ENCODE measurements at places on chromosomes 2 and 18. TPM values are rescaled to one million over a fixed set of nuclear protein-coding genes. Genes with fewer than 3 reads are reported as not detected.

DNA sequence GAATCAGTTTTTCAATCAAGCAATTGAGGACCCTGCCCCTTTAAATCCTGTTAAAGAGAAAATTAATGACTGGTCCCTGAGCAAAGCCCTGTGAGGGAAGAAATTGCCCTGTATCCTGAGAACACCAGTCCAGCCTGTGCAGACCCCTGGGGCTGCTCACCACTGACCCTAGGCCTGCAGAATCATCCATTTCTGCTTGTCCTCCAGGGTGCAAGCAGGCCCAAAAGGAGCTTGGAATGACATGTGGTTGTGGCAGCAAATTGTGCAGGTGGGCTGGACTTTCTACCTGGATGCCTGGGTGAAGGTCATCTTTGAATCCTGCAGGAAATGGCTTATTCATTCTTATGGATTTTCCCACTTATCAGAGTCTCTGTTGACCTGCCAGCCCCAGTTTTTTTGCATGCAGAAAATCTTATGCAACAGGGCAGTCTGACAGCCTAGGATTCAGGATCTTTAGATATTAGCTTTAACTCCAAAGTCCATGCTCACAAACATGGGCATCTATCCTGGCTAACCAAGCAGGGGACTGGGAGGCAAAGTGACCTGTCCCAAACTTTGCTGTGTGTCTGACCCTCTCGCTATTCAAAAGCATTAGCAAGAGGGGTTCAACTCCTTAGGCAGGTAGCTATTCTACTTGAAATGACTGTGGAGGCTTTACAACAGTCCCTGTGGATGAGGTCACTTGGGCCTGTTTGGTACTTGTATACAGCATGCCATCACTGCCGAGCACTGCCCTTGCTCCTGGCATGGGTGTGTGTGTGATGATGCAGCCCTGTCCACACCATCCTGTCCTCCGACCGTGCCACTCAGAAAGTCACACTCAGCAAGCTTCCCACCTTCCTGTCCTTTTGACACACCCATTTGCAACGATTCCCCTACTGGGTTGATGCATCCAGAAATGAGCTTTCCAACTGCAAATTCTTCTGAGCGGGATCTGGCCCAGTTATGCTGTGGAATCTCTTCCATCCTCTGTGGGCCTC lies 85.3 kb downstream of the CAPN13 start:
- H3K4me3 ChIP-seq: no peak overlapping the region
- no peaks in the 10 kb centered on the region for H3K4me1 ChIP-seq
- H3K27ac ChIP-seq: no peak overlapping the region
- no peaks in the 10 kb centered on the region for H3K36me3 ChIP-seq
- H3K27me3 ChIP-seq: peaks cover 5% of the 10 kb centered on the region
- DNase-seq: no peak

- H3K27ac ChIP-seq: no peak overlapping the region
- H3K4me1 ChIP-seq: no peaks in the 10 kb centered on the region
- H3K4me3 ChIP-seq: no peak overlapping the region
- no peak for DNase-seq
- H3K27me3 ChIP-seq: no peaks in the 10 kb centered on the region
- no peaks in the 10 kb centered on the region for H3K36me3 ChIP-seq
These were observed 312.6 kb upstream of the VRK2 start for GRCh38 chr2:57733956-57734355.

DNA sequence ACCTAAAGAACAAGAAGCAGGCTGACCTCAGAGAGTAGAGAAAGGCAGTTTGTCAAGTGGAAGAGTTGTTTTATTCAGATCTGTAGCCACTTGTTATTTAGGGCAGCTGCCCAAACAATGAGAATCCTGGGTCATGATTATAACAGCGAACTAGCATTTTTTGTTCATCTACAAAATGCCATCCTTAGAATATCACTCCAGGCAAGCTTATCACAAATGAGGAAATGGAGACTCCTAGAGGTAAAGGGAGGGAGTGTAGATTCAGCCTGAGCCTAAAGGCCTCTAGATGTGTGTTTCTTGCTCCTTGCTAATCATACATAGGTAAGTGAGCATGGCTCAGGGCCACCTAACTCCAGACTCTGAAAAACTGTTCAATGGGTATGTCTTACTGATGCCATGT lies 126.1 kb downstream of the HNMT start:
- no peak overlapping the region for H3K4me3 ChIP-seq
- H3K36me3 ChIP-seq: no peaks in the 10 kb centered on the region
- DNase-seq: no peak
- H3K27ac ChIP-seq: no peak overlapping the region
- H3K4me1 ChIP-seq: no peaks in the 10 kb centered on the region
- no peaks in the 10 kb centered on the region for H3K27me3 ChIP-seq

- H3K27ac ChIP-seq: no peak overlapping the region
- no peaks in the 10 kb centered on the region for H3K36me3 ChIP-seq
- H3K4me1 ChIP-seq: peaks cover 41% of the 10 kb centered on the region
- DNase-seq: no peak
These were observed 5.2 kb upstream of the PLEK start for GRCh38 chr2:68359889-68360288.

The KRTCAP3 gene
- 2.1 TPM for polyA plus RNA-seq

GRCh38 chr2:168180914-168181313 lies 66.5 kb downstream of the STK39 start:
- no peak overlapping the region for H3K4me3 ChIP-seq
- peaks cover 16% of the 10 kb centered on the region for H3K4me1 ChIP-seq
- no peaks in the 10 kb centered on the region for H3K36me3 ChIP-seq
- DNase-seq: no peak

GRCh38 chr2:162265666-162266459 lies 22.6 kb upstream of the FAP start:
- no peaks in the 10 kb centered on the region for H3K27me3 ChIP-seq
- H3K36me3 ChIP-seq: peaks cover 37% of the 10 kb centered on the region
- H3K27ac ChIP-seq: no peak overlapping the region
- peaks cover 11% of the 10 kb centered on the region for H3K4me1 ChIP-seq
- no peak for DNase-seq

DNA sequence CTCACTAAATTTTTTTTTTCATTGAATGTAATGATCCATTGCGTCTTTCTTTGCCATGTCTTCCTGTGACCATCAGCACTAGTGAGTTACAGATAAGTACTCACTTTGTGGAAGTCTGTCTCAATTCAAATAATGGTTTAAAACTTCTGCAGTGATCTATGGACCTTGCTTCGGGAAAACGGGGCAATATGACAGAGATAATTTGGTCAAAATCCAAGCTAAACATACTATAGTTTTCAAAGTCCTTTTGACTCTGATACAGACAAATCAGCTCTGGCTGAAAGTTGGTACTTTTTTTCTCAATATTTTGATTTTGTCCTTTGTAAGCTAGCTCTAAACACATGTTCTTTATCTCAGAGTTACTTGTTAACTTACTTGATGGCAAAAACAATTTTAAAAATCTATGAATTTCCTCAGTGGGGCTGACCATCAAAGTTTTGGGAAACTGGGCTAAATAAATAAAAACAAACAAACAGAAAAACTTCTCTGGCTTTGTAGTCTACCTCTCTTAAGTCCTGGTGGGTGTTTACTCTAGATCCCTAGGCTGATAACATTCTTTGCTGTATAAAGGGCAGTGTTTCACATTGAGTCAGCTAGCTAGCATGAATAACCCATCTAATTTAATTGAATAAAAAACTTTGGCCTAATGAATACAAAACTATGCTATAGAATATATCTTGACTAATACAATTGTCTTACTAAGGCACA lies 327.6 kb downstream of the RDH14 start:
- H3K4me1 ChIP-seq: no peaks in the 10 kb centered on the region
- no peaks in the 10 kb centered on the region for H3K36me3 ChIP-seq
- H3K4me3 ChIP-seq: no peak overlapping the region
- H3K27me3 ChIP-seq: peaks cover 8% of the 10 kb centered on the region

DNA sequence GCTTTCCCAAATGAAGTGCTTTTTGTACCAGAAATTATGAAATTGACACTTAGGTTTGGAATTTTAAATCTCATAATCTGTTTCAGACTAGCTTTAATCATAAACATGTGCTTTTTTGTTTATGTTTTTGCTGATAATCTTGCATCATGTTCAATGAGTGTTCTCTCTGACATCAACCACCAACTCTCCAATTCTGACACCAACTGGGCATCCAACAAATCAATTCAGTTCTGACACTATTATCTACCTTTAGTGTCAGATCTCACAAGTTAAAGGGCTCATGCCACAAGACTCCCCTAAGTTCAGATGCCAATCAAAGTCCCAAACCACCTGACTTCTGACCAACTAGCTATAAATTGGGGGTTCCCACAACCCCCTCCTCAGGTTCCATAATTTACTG lies 19.6 kb downstream of the PELI1 start:
- DNase-seq: no peak
- no peaks in the 10 kb centered on the region for H3K27me3 ChIP-seq
- H3K36me3 ChIP-seq: peaks cover 8% of the 10 kb centered on the region
- H3K4me3 ChIP-seq: no peak overlapping the region

The CRIM1 gene
- polyA plus RNA-seq: 2.8 TPM

The DPP10 gene
- not detected for polyA plus RNA-seq

DNA sequence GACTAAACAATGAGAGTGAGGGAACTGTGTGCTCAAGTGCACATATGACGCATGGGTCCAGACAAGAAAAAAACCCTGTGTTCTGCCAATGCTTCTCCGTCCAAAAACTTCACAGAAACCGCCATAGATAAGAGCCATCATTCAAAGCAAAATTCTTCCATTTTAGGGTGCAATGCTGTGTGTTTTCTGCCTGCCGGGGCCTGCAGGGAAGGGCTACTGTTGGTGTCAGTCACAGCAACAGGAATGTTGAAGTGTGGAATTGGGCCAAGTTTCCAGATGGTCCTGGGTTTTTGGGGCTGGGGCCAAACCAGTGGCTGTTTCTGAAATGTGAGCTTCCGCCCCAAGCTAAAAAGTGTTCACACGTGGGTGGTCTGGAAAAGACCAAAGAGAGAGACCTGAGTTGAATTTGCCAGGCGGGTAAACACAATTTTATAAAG lies 677 bp upstream of the MC2R start:
- H3K4me3 ChIP-seq: no peak overlapping the region
- H3K27me3 ChIP-seq: no peaks in the 10 kb centered on the region
- no peak for DNase-seq
- H3K36me3 ChIP-seq: no peaks in the 10 kb centered on the region
- H3K4me1 ChIP-seq: no peaks in the 10 kb centered on the region

The PKDCC gene
- not detected for polyA plus RNA-seq

GRCh38 chr2:230075988-230076631 lies 7.4 kb upstream of the SLC16A14 start:
- H3K27ac ChIP-seq: no peak overlapping the region
- H3K4me3 ChIP-seq: peak overlapping the region; percentile 35
- H3K27me3 ChIP-seq: no peaks in the 10 kb centered on the region
- H3K4me1 ChIP-seq: no peaks in the 10 kb centered on the region
- no peak for DNase-seq

DNA sequence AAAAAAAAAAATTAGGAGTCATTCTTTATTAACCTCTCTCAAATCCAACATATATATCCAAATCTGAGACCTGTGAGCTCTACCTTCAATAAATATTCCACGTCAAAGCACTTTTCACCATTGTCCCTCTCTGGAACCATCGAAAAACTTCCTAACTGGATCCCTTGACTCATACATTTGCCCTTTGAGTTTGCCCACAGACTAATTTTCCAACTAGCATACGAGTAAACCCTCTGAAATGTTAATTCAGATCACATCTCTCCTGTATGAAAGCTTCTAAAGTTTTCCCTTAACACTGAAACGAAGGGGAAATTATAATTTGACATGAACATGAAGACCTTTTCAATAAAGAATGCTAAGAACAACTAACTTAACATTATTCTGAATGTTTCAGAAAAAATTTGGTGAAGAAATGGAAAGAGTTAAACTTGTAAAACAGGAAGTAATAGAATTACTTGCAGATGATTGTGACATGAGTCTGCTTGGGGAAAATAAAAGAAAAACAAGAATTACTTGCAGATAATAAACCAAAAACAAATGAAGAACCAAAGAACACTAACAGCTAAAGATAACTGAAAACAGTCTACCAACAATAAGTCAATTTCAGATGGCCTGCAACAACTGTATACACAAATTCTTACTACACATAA lies 110.6 kb downstream of the C2orf74 start:
- no peak for DNase-seq
- no peak overlapping the region for H3K4me3 ChIP-seq
- no peak overlapping the region for H3K27ac ChIP-seq
- peaks cover 14% of the 10 kb centered on the region for H3K36me3 ChIP-seq
- H3K27me3 ChIP-seq: no peaks in the 10 kb centered on the region
- peaks cover 5% of the 10 kb centered on the region for H3K4me1 ChIP-seq

DNA sequence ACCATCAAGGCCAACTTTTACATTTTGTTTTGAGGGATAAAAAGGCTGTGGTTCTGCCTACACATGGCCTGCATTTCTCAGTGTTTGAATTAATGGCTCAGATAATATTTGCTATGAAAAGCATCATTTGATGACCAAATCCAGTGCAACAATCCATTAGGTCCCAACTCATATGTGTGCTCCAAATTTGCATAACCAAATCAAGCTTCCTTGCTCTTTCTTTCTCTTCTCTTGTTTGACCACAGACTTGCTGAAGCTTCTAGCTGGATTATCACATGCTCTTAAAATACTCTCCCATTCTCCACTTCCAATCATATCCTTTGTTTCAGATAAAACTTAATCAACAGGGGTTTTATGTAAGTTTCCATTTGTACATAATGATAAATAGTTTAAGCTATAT lies 147.0 kb downstream of the TCF4 start:
- DNase-seq: no peak
- H3K4me3 ChIP-seq: peak overlapping the region; percentile 15
- peak overlapping the region; percentile 95 for H3K27ac ChIP-seq
- H3K4me1 ChIP-seq: peaks cover 53% of the 10 kb centered on the region

GRCh38 chr2:240579771-240580614 lies 6.5 kb upstream of the CAPN10 start:
- H3K27me3 ChIP-seq: no peaks in the 10 kb centered on the region
- no peak for DNase-seq
- no peak overlapping the region for H3K4me3 ChIP-seq
- peaks cover 50% of the 10 kb centered on the region for H3K4me1 ChIP-seq

- peaks cover 21% of the 10 kb centered on the region for H3K4me1 ChIP-seq
- H3K27ac ChIP-seq: no peak overlapping the region
- H3K36me3 ChIP-seq: no peaks in the 10 kb centered on the region
- peak overlapping the region; percentile 60 for H3K4me3 ChIP-seq
- no peaks in the 10 kb centered on the region for H3K27me3 ChIP-seq
These were observed 3.3 kb downstream of the TWSG1 start for GRCh38 chr18:9337873-9338272.

The DNER gene
- not detected for polyA plus RNA-seq

The RAPH1 gene
- not detected for polyA plus RNA-seq

DNA sequence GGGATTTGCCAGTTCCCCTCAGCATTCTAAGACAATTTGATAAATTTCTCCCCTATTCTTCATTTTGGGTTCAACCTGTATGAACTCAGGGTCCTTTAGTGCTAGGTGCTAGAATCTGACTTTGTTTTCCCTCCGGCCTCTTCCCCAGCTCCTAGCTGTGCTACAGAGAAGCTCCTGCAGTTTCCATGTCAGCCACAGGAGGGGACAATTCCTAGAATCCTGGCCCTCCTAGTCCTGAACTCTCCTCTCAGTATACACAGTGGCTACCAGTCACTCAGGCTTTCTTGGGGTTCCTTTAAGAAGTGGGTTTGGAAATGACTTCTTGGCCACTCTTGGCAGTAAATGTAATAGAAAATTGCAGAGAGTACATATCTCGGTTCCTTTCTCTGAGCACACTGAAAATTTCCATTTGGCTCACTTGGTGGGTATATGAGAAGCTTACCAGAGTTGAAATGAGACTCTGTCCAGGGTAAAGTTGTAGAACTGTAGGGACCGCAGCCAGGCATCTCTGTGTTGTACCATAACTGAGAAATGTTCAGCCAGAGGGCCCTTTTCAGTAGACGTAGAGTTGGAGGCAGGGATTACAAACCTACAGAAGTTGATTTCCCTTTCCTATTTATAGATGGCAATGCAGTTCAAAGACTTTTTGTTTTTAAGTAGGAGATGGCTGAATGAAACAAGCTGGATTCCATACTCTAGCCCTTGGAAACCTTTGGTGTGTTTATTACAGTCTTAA lies 5.0 kb upstream of the CHST10 start:
- H3K27ac ChIP-seq: no peak overlapping the region
- H3K36me3 ChIP-seq: no peaks in the 10 kb centered on the region
- DNase-seq: no peak
